Hematopoietic multipotent progenitor cell treated with erythropoietin and hydrocortisone succinate and interleukin-3 and kit ligand, for 8 days (in vitro differentiated cells): ENCODE measurements at places on chromosomes 1 and 21.

DNA sequence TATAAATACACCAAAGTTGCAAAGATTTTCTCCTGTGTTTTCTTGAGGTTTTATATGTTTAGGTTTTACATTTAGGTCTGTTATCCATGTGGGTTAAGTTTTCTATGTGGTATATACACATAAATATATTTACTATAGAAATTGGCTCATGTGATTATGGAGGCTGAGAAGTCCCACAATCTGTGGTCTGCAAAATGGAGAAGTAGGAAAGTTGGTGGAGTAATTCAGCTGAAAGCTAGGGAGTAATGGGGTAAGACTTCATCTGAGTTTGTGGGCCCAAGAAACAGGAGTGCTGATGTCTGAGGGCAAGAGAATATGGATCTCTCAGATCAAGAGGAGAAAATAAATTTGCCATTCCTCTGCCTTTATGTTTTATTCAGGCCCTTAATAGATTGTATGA, 146.0 kb downstream of the GPATCH2 start:
- no peak for DNase-seq

- DNase-seq: no peak
Observed at GRCh38 chr1:119910618-119911017, 14.3 kb upstream of the ADAM30 start.

GRCh38 chr1:107378866-107379265, 238.0 kb downstream of the NTNG1 start:
- no peak for DNase-seq

GRCh38 chr1:30830537-30830936, 73.0 kb upstream of the LAPTM5 start:
- DNase-seq: no peak

GRCh38 chr1:15760520-15761211, 2.1 kb downstream of the FBLIM1 start:
- DNase-seq: no peak

DNA sequence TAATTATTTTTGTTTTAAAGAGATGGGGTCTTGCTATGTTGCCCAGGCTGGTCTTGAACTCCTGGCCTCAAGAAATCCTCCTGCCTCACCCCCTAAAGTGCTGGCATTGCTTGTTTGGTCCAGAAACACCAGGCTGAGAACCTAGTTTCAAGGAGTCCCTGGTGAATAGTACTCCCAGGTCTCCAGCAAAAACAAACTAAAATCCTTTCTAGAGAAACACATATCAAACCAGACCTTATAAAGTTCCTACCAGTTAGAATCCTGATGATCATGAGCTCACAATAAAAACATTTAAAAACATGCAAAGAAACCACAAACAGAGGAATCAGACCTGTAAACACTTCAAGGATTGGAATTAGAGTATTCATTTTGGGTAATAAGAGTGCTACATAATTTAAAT, 34.4 kb upstream of the PADI1 start:
- no peak for DNase-seq

DNA sequence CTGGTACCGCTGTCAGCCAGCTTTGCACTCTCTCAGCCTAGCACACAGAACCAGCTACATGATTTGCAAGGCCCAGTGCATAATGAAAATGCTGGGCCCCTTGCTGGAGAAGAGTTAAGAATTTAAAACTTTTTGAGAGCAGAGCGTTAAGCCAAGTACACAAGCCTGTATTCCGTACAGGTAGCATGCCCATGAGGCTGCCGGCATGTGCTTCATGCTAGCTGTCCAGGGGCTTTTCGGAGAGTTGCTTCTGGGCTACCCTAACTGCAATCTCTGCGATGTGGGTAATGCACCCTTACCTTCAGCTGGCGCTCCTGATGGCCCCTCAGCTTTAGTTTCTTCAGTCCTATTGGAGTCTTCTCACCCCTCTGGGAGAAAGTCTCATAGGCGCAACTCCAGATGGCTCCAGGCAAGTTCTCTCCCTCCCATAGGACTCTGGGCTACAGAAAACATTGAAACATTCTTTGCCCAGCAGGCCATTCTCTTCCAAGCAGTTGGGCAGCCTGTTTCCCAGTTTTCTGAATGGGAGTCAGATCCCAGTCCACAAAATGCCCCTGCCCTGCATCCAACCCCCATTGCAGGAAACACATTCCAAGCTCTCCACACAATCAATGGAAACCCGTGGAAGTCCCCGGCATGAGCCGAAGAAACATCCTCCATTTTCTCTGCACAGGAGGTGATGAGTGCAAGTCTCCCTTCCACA, 5.7 kb upstream of the AKT3 start:
- no peak for DNase-seq

DNA sequence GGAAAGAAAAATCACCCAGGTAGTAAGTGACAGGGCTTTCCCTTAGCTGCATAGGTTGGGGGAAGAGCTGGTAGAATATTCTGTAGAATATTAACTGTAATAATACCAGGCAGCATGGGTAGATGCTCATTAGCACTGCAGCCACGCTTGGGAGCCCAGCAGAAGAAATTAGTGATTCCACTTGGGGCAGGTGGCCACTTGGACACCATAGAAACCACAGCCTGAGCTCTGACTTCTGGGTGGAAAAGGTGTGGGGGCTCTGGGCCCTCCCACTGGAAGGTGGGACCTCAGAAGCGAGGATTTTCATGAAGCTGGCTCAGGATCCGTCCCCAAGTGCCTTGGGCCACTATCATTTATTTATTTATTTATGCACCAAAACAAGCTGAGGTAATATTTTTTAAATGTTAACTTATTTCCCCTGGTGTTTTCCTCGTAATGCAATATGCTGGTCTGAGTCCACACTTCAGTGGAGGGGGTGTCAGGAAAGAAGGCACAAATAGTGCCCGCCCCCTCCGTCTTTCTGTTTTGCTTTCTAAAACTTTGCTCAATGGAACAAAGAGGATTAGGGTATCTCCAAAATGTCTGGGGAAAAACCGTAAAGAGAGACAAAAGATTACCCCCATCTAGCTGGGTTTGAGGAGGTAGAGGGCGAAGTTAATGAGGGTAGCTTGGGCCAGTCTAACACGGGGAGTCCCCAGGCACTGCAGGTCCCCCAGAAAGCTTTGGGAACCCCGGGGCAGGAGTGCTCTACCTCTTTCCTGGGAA, 75.2 kb upstream of the GADD45A start:
- DNase-seq: no peak

DNA sequence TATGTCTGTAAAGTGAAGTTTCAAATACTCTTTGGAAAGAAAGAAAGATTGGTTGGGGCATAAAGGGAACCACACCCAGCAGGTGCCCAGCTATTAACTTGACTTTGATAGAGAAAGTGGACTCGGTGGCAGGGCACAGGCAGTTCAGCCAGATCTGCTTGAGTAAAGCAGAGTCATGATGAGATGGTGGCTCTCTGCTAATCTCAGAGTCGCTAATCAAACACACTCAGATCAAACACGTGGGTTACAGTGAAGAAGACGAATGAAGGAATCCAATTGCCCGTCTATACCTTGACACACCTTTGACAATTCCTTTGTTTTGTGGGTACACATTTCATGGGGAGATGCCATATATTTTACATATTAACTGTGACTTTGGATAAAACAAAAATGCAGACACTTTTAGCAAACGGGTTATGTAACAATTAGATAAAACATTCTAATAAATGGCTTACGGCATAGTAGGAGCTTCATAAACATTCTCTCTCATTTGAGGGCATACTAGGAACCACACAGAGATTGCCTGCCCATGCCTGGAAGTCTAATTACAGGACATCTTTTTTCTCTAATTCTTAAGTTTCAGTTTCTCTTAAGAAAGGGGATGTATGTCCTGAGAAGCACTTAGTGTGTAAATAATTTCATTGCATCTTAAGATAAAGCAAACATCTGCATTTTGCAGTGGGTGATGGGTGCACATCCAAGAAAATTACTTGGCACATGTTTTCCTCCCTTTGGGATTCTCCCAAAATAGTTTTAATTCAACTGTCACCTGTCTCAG, 7.2 kb downstream of the CBR1 start:
- peak; percentile 12 for DNase-seq

- no peak for DNase-seq
Observed at GRCh38 chr1:11920239-11920903, 5.9 kb downstream of the KIAA2013 start.

DNA sequence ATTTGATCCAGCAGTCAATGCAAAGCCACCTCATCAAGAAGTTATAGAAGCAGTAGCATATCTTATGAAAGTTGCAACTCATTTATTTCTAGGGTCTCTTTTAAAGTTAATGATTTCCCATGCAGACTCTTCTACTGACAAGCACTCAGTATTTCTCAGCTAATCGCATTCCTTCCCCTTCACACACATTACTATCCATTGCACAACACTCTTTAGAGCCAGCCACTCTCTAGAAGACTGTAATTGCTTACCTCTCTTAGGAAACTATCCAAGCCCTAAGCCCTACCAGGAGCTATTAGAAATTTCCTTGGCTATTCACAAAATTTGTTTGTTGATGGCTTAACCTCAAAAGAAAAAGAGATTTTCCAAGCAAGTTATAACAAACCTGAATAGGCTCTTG, 106.0 kb downstream of the ADAMTS1 start:
- DNase-seq: no peak

- DNase-seq: peak; percentile 13
Observed at GRCh38 chr1:39063775-39064174, 37.6 kb downstream of the NDUFS5 start.

- DNase-seq: no peak
Observed at GRCh38 chr1:17553975-17554700, 14.6 kb downstream of the ARHGEF10L start.

- DNase-seq: no peak
Observed at GRCh38 chr21:38266732-38267131, 9.9 kb downstream of the KCNJ15 start.

GRCh38 chr1:208127792-208128529, 116.2 kb downstream of the PLXNA2 start:
- no peak for DNase-seq

- DNase-seq: no peak
Observed at GRCh38 chr21:34649400-34649799, 19.4 kb upstream of the CLIC6 start.

DNA sequence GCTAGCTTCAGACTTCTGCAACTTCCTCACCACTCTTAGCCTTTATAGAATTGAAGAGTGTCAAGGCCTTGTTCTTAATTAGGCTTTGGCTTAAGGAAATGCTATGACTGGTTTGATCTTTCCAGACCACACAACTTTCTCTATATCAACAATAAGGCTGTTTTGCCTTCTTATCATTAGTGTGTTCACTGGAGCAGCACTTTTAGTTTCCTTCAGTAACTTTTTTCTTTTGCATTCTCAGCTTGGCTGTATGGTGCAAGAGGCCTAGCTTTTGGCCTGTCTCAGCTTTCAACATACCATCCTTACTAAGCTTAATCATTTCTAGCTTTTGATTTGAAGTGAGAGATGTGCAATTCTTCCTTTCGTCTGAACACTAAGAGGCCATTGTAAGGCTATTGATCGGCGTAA, 8.6 kb downstream of the PRKACB start:
- no peak for DNase-seq

DNA sequence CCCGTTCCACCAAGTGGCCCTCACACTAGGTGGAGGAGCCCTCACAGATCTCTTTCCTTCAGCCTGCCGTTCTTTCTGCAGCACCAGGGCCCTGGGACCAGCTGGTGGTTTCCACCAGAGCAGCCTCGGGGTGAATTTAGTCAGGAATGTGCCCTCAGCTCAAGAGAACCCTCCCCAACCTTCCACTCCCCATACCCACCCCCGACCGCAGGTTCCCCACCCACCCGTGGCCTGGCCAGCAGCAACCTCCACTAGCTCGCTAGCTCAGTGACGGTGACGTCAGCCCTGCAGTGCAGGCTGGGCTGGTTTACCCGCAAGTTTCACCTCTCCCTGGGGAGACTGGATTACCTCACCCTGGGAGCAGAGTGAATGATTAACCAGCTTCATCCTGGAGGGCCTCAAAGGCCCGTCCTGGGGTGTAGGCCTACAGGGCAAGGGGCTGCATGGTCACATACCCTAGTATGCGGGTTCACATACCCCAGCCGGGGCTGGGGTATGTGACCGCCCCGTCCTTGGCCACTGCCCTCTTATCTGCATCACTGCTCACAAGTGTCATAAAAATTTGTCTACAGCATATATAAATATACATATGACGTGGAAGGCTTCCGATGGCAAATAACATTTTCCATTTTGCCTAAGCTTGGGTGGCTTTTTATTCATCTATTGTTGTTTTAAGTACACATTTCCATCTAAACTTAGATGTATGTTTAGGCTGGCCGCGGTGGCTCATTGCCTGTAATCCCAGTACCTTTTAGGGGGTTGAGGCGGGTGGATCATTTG, 24.5 kb downstream of the ELF3 start:
- no peak for DNase-seq

GRCh38 chr1:199311478-199312262, 672.8 kb downstream of the PTPRC start:
- DNase-seq: no peak

DNA sequence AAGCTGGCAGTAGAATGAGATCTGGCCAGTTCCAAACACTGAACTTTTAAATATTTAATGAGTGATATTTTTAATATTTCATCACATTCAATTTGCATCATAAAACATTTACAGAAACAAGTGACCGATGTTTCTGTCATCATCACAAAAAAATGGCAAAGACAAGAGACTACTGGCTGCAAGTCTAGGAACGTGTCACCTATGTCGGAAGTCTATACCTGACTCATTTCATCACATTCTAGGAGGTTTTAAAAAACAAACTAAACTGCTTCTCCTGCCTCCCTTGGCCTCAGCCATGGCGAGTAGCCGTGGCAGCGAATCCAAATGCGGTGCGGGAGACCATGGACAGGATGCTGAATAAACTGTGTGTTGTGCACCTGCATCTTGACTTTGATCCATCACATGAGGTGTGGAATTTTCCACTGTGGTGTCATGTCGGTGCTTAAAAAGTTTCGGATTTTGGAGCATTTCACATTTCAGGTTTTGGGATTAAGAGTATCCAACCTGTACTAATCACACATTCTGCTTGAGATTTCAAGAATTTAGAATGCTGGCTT, 43.1 kb downstream of the CLSTN1 start:
- no peak for DNase-seq

DNA sequence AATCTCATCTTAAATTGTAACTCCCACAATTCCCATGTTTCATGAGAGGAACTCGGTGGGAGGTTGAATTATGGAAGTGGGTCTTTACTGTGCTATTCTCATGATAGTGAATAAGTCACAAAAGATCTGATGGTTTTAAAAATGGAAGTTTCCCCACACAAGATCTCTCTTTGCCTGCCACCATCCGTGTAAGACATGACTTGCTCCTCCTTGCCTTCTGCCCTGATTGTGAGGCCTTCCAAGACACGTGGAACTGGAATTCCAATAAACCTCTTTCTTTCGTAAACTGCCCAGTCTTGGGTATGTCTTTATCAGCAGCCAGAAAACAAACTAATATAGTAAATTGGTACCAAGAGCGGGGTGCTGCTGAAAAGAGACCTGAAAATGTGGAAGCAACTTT, 761.6 kb upstream of the RGS18 start:
- no peak for DNase-seq

GRCh38 chr1:81690676-81691453, 109.9 kb upstream of the ADGRL2 start:
- DNase-seq: no peak

- DNase-seq: no peak
Observed at GRCh38 chr1:12083766-12084165, 20.7 kb downstream of the TNFRSF8 start.

DNA sequence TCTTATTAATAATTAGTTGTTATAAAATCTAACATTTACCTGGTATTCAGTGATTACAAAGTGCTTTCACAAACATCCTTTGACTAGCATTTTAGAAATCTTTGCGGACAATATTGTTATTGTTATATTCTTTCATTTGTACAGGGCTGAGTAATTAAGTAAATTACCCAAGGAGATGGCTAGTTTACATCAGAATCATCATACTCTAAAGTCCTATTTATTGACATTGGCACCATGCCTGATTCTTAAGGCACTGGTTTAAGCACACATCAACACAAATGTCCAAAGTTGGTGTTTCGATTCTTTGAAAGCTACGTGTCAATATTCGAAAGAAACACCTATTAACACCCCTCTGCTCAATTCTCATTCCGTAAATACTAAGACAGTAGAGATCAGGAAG, 424.6 kb upstream of the CHRM3 start:
- no peak for DNase-seq
